ENCODE measurements at places on chromosomes 2 and 18. TPM values are rescaled to one million over a fixed set of nuclear protein-coding genes. Genes with fewer than 3 reads are reported as not detected.

The GULP1 gene
- 15.1 TPM for total RNA-seq

The GALNT13 gene
- 0.23 TPM for total RNA-seq

GRCh38 chr2:128347701-128348539 is 29.3 kb upstream of the HS6ST1 start:
- no peak for DNase-seq

DNA sequence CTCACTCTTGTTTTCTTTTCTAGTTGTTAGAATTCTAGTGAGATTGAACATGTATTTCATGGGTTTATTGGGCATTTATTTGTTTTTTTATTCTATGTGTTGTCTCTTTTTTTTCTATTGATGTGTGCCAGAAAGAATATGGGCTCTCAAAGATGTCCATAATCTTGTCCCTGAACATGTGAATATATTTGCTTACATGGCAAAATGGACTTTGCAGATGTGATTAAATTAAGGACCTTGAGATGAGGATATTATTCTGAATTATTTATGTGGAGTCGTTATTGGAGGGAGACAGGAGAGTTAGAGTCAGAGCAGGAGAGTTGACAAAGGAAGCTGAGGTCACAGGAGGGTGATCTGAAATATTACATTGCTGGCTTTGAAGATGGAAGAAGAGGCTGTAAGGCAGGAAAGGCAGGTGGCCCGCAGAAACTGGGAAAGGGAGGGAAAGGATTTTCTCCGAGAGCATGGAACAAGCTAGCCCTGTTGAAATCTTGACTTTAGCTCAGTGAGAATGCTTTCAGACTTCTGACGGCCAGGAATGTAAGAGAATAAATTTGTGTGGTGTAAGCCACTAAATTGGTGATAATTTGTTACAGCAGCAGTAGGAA is 82.8 kb downstream of the NABP1 start:
- DNase-seq: no peak

GRCh38 chr2:204869132-204869823 is 324.0 kb downstream of the PARD3B start:
- no peak for DNase-seq

- peak; percentile 18 for DNase-seq
Observed at GRCh38 chr2:33340280-33340679, 136.2 kb upstream of the RASGRP3 start.
